ENCODE measurements at places on chromosomes 2 and 18. TPM values are rescaled to one million over a fixed set of nuclear protein-coding genes. Genes with fewer than 3 reads are reported as not detected.

Gene MEP1B
- total RNA-seq = not detected

Gene IKZF2
- 16.4 TPM for total RNA-seq

Gene DCDC2C
- not detected for total RNA-seq

Gene IL36RN
- not detected for total RNA-seq

Gene SLC14A1
- total RNA-seq = 6.0 TPM

Gene ACMSD
- total RNA-seq = not detected

Gene CAPN14
- 0.26 TPM for total RNA-seq

Gene NEU4
- 0.23 TPM for total RNA-seq

Gene MAP3K20
- 52.0 TPM for total RNA-seq

Gene ZNF519
- 5.7 TPM for total RNA-seq

Gene HOXD9
- 1.6 TPM for total RNA-seq

Gene ZNF396
- 3.1 TPM for total RNA-seq

Gene CYP27C1
- not detected for total RNA-seq
